Right ventricle myocardium inferior (tissue), 1 donor: ENCODE measurements at places on chromosomes 2 and 18.

DNA sequence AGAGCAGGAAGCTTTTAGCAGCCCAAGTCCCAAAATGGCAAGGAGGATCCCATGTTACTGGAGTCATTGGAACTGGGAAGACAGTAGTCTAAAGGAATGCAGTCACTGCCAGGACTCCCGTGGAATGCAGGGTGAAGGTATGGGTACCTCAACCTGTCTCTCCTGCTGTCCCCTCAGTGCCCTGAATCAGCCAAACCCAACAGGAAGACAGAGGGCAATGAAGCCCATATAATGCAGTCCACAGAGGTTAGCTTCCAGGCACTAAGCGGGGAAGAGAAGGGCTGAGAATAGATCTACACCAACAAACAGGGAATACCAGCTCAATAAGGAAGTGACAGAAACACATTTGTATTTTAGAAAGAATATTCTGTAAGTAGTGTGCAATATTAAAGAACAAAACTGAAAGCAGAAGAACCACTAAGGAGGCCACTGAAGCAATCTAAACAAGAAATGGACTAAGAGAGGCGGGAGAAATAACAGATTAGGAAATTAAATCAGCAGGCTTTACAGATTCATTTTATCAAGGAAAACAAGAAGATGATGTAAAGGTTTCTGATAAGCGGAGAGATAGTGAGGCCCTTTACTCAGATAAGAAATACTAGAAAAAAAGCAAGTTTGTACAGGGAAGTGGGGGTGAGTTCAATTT, 8.3 kb downstream of the NEMP2 start:
- DNase-seq, result no peak

DNA sequence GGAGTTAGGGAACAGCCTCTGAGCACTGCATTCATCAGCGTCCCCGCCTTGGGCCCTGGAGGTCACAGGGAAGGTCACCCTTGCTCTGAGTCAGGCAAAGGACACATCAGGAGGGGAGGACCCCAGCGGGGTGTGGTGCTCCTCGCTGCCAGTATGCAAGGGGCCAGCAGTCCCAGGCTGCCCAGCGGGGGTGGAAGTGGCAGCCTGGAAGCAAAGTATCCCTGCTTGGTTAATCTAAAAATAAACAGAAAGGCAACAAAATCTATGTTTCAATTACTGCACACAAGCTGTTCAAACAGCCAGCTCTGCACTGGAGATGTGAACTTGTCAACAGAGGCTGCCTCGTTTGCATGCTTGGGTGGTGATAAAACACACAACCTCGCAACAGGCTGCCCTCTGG, 164.1 kb downstream of the KLHL29 start:
- DNase-seq, result peak; percentile 50

DNA sequence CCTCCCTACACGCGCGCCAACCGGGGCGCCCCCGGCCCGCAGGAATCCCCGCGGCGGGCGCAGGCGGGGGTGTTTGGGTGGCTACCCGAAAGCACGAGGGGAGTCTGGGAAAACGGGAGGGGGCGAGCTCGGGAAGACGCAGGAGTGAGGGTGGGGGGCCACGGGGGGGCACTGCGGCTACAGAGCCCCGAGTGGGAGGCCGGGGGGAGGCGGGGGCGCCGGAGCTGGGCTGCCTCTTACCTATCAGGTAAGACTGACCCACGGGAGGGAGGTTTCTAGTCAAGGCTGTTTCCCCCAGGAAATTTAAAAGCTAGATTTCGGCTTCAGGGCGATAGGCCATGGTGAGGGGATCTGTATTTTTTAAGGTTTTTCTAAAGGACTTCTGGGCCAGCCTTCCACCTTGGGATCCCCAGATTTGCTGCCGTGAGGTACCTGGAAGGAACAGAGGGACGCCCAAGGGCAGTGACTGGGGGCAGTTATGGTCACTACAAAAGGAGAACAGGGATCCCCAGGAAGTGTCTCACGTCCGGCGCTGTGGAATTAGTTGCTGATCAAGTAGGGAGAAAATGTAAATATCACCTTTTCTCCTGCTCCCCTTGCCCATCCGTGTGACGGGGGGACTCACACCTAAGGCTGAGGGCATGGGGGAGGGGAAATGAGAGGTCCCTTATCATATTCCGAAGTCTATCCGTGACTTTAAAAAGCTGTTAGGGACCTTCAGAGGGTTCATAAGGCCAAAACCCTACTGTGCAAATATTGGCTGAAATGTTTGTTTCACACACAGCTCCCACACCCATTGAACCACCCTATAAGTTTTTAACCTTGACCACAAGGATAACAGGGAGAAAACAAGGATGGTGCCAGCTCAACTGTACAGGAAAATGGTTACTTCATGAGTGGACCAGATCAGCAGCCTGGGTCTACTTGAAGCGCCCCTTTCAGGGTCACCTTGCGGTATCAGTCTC, 638 bp upstream of the IRS1 start:
- DNase-seq, result peak; percentile 73

DNA sequence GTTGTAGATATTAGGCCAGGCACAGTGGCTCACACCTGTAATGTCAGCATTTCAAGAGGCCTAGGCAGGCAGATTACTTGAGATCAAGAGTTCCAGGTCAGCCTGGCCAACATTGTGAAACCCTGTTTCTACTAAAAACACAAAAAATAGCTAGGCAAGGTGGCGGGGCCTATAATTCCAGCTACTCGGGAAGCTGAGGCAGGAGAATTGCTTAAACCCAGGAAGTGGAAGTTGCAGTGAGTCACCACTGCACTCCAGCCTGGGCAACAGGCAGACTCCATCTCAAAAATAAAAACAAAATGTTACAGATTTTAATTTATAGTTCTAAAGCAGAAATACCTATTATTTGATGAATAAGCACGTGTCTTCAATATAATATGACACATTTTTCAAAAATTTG, 65.6 kb upstream of the UBXN4 start:
- DNase-seq, result no peak

GRCh38 chr2:200408428-200409316, 101.2 kb downstream of the KCTD18 start:
- DNase-seq, result no peak

DNA sequence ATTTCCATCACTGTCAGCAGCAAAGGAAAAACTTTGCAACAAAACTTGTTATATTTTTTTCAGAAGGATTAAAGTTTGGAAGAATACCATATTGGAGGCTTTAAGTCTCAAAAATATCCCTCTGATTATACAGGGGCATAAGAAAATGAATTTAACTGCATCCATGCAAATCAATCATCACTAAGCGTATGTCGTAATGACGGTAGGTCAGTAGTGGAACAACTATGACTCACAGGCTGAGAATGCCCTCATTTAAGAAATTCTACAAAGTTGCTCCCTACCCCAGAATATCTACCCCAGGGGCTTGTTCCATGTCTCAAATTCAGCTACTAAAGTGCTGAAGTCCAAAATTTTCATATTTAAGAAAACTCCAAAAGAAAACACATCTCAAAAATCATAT, 12.5 kb upstream of the NAB1 start:
- DNase-seq, result no peak

DNA sequence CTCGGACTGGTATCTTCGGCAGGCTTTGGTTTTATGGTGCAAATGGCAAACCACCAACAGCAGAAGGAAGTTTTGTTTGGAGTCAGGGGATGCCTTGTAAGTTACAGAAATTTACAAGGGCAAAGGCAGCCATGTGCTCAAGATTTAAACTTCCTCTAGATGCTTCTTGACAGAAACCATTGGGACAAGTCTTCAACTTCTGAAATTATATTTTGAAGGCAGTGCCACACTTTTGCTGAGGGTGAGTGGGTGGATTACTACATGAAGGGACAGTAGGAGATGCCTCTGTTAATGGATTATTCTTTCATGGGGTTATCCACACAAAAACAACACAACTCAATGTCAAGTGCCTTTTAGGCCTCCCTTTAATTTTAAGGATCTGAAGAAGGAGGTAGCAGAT, 97.9 kb downstream of the VAPA start:
- DNase-seq, result no peak
